Hematopoietic multipotent progenitor cell treated with erythropoietin and hydrocortisone succinate and interleukin-3 and kit ligand, for 6 days (in vitro differentiated cells): ENCODE measurements at places on chromosomes 12 and 14.

- no peak for DNase-seq
These were observed 23.3 kb upstream of the BTBD6 start for GRCh38 chr14:105224845-105225570.

DNA sequence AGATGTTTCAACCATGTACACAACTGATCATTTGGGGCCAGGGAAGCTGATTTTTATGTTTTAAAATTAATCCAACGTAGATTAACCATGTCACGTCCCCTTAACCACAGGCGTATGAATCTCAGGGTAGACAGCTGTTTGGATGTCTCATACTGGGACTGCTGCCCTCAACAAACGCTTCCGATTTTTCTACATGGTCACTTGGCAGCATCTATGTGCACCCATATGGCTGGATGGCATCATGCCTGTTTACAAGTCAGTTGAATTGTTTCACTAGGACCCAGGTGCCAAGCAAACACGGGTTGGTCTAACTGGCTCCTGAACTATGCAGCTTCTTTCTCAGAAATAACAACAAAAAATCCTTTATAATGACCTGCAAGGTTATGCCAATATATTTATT, 393.8 kb downstream of the NPAS3 start:
- no peak for DNase-seq

- DNase-seq, result peak; percentile 90
These were observed 3.9 kb upstream of the LRP1 start for GRCh38 chr12:57124261-57124877.

DNA sequence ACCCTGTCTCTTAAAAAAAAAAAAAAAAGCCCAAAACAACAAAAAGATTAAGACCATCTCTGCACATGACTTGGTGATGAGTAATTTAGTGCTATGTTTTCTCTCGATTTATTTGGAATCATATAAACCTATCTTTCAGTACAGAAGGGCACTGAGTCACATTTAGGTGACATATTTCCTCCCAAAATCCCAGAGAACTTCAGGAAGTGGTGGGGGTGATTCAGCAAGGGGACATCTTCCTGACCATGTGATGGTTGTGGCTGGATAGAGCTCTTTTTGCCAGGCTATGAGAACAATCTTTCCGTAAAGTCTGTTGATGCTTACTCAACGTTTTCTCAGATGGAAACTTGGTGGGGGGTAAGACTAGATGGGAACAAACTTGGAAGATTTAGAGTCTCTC, 50.0 kb downstream of the PPFIBP1 start:
- DNase-seq, result no peak

DNA sequence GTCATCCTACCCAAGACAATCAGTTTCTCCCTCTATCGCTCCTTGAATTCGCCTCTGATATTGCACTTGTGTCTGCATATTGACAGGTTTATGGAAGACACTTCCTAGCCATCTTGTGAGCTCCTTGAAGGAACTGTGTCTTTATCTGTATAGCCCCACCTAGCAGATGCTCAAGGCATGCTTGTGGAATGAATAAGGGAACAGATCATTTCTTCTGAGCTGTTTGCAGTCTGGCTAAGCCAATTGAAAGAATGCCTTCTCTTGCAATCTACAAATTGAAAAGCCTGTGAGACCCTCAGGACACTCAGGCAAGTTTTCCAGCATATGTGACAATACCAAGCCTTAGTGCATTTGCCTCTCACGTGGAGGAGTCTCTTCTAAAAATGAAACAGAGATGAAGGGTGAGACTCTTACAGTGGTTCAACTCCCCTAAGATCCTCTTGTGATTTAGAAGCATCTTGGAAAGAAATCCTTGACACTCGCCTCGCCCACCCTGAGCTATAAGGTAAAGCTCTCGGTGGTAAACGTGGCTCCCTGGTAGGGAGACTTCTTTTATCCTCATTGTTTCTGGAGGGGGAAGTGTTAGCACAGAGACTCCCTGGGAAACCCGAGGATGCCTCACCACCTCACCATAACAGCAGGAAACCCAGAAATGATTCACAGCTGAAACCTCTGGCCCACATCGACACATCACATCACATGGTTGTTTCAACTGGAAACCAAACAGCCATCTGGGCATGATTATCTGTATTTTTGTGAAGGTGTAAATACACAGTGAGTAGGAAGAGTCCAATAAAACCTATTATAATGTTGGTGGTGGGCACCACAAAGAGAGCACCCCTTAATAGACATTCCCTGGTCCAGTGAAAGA, 112.3 kb upstream of the BCL2L14 start:
- DNase-seq, result no peak

GRCh38 chr14:65421201-65421981, 8.9 kb downstream of the FUT8 start:
- no peak for DNase-seq

DNA sequence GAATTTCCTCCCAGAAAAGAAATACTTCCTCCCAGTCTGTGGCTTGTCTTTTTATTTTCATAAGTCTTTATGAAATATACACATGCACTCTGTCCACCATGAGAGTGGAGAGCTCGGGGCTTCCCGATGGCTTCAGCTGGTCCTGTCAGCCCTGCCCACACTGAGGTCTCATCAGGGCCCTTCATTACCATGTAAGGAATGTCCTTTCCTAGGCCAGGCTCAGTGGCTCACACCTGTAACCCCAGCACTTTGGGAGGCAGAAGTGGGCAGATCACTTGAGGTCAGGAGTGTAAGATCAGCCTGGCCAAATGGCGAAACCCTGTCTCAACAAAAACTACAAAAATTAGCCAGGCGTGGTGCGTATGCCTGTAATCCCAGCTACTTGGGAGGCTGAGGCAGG, 77.0 kb downstream of the CPSF2 start:
- no peak for DNase-seq

DNA sequence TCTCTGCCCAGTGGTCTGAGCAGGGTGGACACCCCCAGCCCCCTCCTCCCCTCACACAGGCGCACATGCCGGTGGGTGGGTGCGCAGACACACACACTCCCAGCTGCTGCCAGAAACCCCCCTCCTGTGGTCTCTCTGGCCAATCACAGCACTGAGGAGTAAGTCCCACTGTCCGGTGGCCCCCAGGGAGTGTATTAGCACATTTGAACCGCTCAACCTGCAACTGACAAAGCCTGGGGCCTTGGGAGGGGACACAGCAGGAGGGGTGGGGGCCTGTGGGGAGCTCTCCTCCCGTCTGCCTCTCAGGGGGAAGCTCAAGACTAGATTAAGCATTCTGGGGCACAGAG, 11.7 kb downstream of the FIGNL2 start:
- no peak for DNase-seq

- DNase-seq, result no peak
These were observed 266.3 kb upstream of the DIO2 start for GRCh38 chr14:80477388-80478160.

- DNase-seq, result peak; percentile 89
These were observed 24.0 kb upstream of the LGR5 start for GRCh38 chr12:71415336-71416231.

DNA sequence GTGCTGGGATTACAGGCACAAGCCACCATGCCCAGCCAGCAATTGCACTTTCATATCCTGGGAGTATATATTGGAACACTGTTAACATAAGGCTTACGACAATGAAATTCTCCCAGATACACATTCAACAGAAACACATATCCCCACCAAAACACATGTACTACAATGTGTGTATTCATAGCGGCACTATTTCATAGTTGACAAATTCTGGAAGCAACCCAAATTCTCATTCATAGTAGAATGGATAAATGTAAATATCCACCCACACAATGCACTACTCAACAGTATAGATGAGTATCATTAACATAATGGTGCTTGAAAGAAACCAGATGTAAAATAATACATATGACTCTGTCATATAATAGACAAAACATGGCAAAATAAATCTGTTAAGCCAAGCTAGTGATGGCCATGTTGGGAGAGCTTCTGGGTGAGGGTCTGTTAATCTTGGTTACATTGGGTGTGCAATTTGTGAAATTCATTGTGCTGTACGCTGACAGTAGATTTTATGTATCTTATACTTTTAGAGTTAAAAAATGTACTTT, 2.6 kb upstream of the DNAAF2 start:
- no peak for DNase-seq

- no peak for DNase-seq
These were observed 43.5 kb downstream of the MNAT1 start for GRCh38 chr14:60777856-60778578.

DNA sequence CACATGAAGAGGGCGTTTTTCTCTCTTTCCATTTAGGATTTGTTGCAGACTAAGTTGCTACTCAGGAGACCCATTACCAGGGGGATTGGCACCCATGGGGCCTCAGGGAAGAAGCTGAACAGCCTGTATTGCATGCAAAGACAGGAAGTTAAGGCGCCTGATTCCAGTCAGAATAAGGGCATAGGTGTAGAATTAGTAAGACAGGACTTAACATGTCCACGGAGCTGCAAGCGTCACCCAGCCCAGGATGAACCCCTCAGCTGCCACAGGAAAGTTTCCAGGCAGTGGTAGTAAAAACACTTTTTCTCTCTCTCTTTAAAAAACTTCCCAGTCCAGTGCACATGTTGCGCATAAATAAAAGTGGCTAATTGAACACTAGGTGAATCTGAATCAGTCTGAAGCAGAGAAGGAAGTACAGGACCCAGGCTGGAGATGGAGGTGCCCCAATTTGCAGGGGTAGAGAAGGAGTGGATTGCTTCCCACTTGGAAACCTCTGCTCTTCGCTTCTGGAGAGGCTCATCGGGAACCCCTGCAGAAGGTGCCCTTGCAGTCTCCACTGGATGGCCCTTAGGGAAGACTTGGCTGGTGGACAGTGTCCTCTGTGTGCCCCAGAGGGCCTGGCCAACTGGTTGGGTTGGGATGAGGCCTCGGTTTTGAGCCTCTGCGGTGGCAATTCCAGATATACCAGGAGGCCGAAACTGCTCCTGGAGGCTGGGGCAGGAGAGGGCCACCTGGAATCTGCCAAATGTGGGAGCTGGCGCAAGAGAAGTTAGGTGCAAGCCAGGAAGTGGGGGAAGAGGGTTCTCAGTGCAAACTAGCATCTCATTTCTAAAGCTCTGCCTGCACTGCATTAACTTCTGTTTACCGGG, 10.7 kb upstream of the TBX3 start:
- DNase-seq, result no peak

GRCh38 chr14:61549425-61549824, 145.9 kb upstream of the HIF1A start:
- no peak for DNase-seq

GRCh38 chr14:51248016-51248987, 8.3 kb downstream of the TMX1 start:
- peak; percentile 55 for DNase-seq

DNA sequence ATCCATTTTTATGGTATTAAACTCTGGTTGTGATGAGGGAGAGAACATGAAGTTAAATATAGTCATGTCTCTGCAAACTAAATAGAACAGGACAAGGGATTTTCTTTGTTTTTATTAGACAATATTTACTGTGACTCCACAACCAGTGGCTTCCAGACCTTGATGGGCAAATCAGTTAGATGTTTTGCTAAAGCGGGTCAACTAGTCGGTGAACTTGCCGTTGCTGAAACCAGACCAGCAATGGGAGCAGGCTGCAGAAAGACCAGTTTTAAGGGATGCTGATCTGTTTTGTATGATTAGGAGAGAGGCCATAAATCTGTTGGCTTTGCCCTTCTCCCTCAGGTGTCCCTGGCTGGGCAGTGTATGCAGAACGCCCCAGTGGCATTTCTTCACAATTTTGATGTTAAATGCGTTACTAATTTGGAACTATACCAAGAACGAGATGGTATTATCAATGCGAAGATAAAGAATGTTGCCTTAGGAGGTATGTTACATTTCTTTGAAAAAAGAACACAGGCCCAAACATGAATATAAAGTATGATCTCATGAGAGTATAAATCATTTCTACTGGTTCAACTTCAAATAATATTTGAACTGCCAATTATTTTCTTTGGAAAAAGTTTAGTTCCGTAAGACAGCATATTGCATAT, 19.4 kb downstream of the TCTN2 start:
- DNase-seq, result no peak

GRCh38 chr12:27334042-27334720, 1.5 kb downstream of the BMAL2 start:
- DNase-seq, result peak; percentile 80
